ENCODE measurements at places on chromosomes 12 and 14. TPM values are rescaled to one million over a fixed set of nuclear protein-coding genes. Genes with fewer than 3 reads are reported as not detected.

The ANKRD9 gene
- total RNA-seq, result 39.9 TPM

The KRT75 gene
- total RNA-seq, result not detected

GRCh38 chr12:94174576-94174975 is 26.2 kb downstream of the PLXNC1 start:
- no peak for DNase-seq
- peaks cover 14% of the 10 kb centered on the region for H3K27me3 ChIP-seq
- no peak overlapping the region for H3K4me3 ChIP-seq
- H3K36me3 ChIP-seq, result no peaks in the 10 kb centered on the region
- no peaks in the 10 kb centered on the region for H3K4me1 ChIP-seq

The AMN gene
- 3.2 TPM for total RNA-seq

- H3K4me3 ChIP-seq, result no peak overlapping the region
- DNase-seq, result no peak
- H3K27ac ChIP-seq, result no peak overlapping the region
These were observed 325.4 kb downstream of the ZFP36L1 start for GRCh38 chr14:68467425-68467824.

The CCDC196 gene
- not detected for total RNA-seq

Measured in endodermal cell (in vitro differentiated cells).